ENCODE measurements at places on chromosomes 16 and 17.

DNA sequence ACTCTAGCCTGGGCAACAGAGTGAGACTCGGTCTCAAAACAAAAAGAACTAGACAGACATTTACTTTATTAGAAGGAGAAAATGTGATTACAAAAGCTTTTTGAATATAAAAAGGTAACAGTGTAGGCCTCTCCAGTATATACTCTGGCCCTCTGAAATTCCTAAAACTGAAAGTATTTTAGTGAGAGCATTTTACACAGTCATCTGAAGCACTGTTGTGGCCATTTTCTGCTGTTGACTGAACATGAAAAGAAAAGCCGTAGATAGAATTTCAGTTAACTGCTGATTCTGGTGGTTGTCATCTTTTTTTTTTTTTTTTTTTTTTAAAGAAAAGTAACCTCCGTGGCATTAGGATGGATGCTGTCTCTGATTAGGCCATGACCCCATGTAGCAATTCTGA, 15.6 kb downstream of the DUSP14 start:
- DNase-seq, result no peak

GRCh38 chr17:75776386-75777295, 8.0 kb upstream of the UNK start:
- no peak for DNase-seq

DNA sequence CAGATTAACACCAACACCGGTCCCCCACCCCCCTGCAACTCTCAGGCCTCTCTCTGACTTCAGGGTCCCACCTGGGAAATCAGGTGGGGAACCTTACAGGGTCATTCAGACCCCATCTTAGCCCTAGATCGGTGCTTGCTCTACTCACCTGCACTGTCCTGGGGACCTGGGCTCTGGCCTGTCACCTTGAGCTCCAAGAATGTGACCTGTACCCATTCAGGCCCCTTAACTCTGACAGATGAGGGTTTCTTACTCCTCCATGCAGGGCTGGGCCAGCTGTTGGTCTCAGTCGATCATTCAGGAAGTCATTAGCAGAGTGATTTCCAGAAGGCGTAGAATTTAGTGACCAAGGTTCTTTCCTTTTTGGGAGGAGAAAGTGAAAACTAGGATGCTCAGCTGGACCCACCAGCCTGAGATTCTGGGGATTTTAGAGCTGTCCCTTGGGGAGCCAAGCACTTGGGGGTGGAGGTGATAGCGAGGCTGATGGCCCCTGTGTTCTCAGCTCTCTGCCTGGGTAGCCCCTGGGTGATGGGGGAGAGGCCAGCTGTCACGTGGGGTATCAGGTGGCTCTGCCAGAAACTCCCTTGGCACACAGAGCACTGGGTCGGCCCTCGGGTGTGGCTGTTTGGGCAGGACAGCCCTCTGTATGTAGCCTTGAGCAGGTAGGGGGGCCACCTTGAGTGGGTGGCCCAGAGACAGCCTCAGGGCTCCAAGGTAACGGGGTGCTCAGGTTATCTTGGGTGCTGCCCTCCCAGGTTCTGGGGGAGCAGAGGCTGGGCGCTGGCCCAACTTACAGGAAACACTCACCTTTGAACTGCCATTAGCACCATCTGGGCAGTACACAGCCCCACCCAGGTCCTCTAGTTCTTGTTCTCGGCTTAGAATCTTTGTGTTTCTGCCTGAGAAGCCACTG, 724 bp downstream of the MVP start:
- no peak for DNase-seq

GRCh38 chr16:71504901-71505300, 15.8 kb upstream of the ZNF19 start:
- no peak for DNase-seq

- no peak for DNase-seq
Observed at GRCh38 chr17:39662551-39663339, 2.4 kb upstream of the TCAP start.

DNA sequence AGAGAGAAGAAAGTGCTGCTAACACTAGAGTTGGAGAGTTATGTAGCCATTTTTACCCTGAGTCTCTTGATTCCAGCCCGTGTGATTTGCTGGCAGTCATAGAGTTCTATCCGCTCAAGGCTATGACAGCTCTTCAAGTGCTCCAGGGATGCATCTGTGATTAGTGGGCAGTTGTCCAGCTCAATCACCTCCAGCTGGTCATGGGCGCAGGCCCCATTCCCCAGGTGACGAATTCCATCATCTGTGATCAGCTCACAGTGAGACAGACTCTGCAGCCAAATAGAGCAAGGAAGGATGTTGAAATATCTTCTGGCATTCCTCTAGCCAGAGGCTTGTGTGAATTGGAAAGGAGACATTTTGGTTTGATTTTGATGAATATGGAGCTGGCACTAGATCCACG, 38.4 kb upstream of the STAC2 start:
- no peak for DNase-seq

DNA sequence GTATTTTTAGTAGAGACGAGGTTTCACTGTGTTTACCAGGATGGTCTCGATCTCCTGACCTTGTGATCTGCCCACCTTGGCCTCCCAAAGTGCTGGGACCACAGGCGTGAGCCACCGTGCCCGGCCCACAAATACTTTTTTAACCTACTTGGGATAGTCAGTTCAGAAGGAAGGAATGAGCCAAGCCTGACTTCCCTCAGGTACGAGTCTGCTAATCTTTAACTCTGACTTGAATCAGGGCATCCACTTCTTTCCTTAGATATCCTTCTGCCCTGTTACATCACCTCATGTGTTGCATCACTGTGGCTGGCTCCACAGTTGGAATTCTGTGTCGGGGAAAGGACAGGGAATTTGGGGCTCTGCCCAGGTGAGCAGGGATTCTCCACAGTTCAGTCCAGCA, 120.8 kb downstream of the MSI2 start:
- no peak for DNase-seq

DNA sequence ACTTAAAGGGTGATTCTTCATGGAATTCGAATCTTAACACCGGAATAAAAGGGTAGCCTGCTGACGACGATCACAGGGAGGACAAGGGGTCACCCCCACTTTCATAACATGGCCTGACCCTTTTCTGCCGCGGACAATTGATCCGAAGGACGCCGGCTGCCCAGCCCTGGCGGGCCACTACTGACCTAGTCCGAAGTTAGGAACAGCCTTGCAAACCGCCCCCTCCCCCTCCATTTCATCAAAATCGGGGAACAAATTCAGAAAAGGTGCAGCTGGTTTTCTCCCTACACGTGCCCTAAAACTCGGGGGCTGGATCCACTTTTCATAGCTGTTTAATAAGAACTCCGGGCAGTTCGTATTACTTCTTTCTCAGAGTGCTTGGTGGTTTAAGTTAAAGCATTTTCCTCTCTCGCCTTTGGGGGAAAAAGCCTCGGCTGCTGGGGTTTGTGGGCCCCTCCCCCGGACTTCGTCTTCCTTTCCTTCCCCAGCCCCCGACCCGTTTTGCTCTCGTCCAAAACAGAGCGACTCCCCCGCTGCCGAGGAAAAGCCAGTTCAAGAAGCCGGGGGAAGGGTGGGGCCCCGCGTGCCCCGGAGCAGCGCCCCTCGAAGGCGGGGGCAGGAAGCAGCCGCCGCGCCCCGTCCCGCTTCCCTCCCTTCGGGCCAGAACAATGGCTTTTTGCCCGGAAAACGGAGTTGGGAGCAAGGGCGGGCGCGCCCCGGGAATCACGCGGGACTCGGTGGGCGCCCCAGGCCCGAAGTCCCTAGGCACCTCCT, 641 bp upstream of the CBX2 start:
- DNase-seq, result no peak

DNA sequence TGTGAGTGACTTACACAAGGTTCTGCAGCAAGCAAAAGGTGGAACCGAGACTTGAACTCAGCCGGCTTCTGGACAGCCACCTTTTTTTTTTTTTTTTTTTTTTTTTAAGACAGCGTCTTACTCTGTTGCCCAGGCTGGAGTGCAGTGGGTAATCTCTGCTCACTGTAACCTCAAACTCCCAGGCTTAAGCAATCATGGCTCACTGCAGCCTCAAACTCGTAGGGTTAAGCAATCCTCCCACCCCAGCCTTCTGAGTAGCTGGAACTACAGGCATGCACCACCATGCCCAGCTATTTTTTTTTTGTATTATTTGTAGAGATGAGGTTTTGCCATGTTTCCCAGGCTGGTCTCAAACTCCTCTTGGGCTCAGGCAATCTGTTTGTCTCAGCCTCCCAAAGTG, 55.2 kb upstream of the GOT2 start:
- no peak for DNase-seq

DNA sequence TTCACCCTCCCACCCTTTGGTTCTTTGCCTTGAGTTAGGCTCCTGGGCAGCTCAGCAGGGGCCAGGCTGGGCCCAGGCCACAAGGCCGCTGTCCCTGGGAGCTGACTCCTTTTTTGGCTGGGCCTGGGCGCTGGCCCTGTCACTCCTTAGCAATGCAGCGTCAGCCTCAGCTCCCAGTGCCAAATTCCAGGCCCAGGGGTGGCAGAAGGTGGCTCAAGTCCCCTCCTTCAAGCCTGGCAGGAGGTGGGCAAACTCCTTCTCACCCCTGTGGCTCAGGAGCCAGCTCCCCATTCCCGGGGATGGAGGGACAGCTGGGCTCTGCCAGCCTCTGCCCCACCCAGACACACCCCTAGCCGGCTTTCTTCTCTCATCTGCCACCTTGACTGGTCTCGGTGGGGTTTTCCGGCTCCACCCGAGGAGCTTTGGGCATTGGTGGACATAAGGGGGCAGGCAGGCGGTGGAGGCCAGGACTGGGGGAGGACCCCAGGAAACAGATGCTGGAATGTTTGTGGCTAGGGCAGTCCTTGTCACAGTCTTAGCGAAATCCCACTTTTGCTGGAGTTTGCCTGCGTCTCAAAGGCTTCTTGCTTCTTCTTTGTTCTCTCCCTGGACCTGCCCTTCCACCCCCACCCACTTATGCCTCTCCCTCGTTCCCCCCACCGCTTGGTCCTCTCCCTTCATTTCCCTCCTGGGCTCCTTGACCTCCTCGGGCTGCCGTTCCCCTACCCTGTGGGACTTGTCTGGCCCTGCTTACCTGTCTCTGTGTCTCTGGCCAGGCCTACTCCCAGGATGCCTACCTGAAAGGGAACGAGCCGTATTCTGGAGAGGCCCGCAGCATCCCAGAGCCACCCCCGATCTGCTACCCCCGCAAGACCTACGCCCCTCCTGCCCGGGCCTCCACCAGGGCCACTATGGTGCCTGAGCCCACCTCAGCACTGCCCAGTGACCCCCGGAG, 37.4 kb downstream of the ARHGAP23 start:
- no peak for DNase-seq

DNA sequence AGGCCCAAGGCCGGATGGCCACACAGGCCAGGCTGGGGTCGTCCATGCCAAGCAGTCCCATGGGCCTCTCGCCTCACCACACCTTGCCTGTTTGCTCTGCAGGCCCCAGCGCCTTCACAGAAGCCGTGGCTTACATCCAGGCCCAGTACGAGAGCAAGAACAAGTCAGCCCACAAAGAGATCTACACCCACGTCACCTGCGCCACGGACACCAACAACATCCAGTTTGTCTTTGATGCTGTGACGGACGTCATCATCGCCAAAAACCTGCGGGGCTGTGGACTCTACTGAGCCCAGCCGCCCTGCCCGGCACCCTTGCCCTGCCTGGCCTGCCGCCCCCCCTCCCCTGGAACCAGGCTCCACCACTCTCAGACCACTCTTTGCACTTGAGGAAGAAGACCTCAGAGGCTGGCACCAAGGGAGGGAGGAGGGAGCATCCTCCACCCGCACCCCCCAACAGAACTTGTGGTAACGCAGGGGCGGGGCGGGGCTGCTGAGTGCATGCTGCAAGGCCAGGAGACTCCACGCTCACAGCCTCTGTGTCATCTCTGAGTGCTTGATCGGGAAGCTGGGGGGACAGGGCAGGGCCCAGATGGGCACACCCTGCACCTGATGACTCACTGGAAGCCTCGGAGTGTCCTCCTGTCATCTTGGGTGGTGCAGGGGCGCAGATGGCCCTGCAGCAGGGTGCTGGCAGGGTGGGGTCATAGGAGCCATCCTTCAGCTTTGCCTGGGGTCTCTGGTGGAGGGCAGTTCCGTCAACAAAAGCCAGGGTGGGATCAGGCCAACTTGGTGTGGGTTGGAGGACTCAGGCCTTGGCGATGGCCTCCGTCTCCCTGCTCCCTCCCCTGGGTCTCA, 81.5 kb downstream of the AMFR start:
- DNase-seq, result no peak

DNA sequence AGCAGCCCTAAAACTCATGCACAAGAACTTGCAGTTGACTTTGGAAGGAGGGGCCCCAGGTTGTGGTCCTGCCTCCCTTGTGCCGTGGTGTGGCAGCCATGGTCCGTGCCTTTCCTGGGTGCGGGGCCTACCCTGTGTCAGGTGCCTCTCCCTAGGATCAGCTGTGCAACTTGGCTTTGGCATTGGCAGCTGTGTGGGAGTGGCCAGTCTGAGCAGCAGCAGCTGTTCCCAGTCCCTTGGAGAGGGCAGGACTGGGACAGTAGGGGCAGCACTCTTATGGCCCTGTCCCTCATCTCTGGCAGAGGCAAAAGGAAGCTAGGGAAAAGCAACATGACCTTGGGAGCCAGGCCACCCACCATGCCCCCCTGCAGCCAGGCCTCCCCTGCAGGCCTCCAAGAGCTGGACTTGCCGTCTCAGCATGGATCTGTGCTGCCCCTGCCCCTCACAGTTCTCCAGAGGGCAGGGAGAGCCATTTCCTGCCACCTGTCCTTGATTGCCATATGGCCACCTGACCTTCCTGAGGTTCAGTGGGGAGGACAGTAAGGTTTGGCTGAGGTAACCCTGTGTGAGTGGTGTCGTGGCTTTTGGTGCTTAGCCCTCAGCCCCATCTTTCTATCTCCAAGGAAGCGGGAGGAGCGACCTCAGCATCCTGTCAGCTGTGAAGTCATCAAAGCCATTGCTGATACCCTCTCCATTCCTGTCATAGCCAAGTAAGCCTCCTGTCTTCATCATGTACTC, 15.5 kb upstream of the NFATC3 start:
- no peak for DNase-seq

GRCh38 chr16:71648921-71649320, 22.9 kb downstream of the MARVELD3 start:
- no peak for DNase-seq

DNA sequence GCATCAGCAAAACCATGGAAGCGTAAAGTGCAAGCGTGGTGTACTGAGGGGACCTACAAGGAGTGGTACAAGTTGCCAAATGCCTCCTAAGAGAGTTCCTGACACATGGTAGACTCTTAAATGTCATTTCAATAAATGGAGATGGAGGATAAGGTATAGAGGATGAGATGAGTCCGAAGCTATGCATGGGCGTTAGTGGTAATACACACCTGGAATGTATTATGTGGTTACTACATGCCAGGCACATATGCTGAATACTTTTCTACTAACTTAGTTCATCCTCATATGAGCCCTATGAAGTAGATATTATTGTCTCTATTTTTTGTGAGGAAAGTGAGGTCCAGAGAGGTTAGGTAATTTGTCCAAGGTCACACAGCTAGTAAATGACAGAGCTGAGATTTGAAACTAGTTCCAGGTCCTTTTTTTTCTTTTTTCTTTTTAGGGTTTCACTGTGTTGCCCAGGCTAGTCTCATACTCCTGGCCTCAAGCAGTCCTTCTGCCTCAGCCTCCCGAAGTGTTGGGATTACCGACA, 15.5 kb downstream of the YPEL2 start:
- no peak for DNase-seq

Data from iPS DF 19.7 (cell line).